ENCODE measurements at places on chromosomes 2 and 18. TPM values are rescaled to one million over a fixed set of nuclear protein-coding genes. Genes with fewer than 3 reads are reported as not detected.

- no peak for DNase-seq
These were observed 150.0 kb upstream of the LRP1B start for GRCh38 chr2:142280831-142281230.

- no peak for DNase-seq
These were observed 157.4 kb downstream of the MYO3B start for GRCh38 chr2:170335351-170335750.

DNA sequence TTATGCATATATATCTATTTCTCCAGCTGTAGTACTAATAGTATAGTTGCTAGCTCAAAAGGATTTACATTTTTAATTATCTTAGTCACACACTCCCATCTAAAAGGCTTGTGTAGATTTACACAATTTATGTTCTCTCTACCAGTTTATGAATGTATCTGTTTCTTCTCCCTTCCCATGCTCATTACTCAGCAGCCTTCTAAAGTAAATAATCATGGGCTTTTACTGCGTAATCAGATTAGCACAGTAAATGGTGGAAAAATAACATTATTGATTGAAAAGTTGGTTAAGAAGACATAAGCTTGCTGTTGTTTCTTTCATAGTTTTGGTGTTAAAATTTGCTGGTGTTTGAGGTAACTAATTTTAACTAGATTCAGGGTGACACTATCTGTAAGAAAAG is 81.8 kb downstream of the PTPN4 start:
- no peak for DNase-seq

DNA sequence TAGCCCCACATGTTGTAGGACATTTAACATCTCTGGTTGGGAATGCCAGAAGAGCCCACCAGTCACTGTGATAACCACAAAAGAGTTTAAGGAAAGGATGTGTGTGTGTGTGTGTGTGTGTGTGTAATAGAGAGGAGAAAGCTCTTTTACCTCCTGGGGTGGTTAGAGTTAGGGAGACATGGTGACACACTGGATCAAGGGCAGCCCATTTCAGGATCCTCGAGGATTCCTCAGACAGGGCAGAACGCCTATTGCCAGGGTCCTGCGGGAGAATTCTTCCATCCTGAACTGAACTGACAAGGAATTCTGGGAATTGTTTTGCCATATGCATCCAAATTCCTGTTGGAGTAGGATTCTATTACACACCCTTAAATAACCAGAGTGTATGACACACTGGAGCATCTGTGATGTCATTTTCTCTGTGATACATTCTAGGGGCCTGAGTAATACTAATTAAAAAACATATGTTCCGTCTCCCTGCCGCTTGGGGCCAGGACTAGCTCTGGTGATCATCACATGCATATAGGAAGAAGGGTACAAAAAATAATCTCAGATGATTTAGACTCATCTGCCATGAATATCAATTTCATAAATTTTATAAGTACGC is 156.4 kb upstream of the MMADHC start:
- DNase-seq = no peak

The RFTN2 gene
- total RNA-seq = 8.3 TPM

The CYS1 gene
- total RNA-seq = 0.92 TPM

DNA sequence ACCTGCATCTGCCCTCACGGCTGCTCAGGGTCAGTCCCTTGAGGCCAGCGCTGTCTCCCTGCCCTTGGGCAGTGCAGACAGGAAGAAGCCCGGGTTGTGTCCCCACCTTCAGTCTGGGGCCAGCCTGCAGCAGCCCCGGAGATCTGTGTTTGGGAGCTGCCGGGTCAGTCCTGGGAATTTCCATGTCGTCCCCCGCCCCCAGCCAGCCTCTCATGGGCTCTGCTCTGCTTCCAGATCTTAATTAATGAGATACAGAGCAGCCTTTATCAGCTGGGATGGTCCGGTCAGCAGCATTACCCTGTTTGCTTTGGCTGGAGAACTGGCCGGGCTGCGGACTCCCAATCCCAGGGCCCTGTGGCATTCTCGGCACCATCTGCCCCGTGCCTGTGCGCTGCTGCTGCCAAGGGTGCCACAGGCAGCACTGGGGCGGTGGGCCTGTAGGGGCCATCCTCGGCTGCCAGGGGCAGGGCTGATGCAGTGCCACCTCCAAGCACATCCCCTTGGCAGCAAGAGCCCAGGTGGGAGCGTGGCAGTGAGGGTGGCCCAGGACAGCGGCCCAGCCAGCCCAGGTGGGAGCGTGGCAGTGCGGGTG is 2.4 kb downstream of the BOK start:
- no peak for DNase-seq

The ARHGAP25 gene
- total RNA-seq = 3.0 TPM

DNA sequence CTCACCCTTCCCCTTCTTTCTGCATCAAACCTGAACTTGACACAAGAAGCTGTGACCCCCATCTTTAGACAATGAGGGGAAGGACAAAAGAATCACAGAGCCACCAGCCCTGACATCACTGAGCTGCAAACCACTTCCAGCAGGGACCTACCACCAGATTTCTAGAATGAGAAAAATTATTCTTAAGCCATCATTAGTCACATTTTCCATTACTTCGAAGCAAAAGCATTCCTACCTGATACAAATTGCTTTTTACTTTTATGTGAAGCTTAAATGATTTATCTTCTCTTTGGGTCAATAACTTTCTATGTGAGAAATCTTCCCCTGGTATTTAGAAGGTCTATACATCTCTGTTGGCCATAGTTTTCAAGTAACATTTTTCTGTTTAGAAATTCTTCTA is 134.8 kb downstream of the TCF4 start:
- DNase-seq = no peak

DNA sequence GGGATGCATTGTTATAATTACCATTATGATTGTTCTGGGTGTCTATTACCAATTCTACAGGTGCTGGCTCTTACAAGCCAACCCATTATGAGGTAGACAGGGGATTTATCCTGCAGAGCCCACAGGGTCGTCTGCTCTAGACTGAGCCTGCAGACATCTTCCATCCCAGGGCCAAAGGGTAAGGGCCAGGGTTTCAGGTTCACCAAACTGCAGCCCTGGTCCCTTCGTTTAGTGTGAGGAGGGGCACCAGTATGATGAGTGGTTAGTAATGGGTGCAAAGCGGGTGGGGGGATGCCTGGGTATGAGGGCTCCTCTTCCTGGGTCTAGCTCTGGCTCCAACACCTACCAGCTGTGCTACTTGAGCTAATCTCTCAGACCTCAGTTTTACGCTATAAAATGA is 1.2 kb upstream of the ARID5A start:
- DNase-seq = no peak

DNA sequence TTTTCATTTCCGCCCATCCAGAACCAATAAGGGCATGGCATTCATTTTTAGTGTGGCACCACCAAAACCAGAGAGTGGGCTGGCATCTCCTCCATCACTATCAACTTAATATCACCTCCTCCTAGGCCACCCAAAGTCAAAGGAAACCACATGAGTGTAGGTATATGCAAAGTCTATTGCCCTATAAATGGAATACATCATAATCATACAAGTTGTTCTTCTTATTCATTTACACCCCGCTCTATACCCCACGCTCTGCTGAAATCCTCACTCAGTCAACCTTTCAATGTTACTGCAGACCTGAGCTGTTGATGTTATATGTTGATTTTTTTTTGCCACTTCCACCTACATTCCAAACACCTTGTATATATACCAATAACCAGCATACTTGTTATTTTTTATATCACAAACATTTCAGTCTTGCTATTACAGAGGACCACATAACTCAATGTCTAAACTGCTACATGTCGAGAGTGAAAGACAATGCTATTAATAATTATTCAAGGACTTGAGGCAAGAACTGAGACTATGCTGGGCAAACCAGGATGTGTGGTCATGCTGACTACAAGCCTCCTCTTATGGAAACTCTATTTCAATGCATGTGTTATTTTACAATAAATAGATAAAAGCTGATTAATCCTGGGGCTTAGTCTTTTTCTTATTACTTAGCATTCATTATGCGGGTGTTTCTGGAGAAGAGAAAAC is 466.5 kb upstream of the ID2 start:
- no peak for DNase-seq

- peak; percentile 66 for DNase-seq
These were observed 40.1 kb downstream of the TMEM17 start for GRCh38 chr2:62465741-62466502.

The FNDC4 gene
- 53.4 TPM for total RNA-seq

The PPIL3 gene
- total RNA-seq = 82.6 TPM

GRCh38 chr2:218429911-218430692 is 11.2 kb downstream of the VIL1 start:
- DNase-seq = no peak

The ATP8B1 gene
- total RNA-seq = 0.21 TPM

The CPO gene
- 0.11 TPM for total RNA-seq

GRCh38 chr2:47833516-47833968 is 50.6 kb downstream of the MSH6 start:
- DNase-seq = no peak

DNA sequence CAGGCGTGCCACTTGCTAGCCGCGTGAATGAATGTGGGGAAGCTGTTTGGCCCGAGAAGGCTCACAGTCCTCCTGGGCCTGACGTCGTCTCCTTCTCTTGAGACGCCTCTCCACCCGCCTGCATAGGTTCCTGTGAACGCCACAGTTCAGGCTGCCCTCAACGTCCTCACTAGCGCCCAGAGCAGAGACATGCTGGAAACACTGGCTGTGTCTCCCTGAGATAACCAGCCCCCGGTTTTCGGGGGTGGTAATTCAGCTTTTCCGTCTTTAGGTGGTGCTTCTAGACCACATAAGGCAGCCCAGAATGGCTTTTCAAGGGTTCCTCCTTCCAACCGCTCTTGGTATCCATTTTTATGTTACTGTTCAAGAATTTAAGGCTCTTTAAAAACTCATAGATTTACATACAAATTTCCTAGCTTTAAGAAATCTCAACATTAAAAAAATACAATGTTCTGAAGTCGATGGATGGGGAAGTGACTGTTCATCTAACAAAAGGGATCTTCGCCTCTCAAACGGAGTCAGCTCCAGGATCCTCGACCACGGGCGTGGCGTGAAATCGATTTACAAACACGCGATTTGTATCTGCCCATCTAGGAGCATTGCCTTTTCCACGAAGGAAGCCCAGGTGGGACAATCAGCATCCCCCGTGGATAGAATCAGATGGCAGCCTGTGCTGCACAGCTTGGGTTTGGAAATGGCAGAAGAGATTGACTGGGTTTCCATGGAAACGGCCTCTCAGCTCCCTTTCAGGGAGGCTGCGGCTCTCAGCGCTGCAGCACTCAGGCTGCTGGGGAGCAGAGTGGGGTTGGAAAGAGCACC is 110.6 kb upstream of the PXDN start:
- DNase-seq = peak; percentile 77

DNA sequence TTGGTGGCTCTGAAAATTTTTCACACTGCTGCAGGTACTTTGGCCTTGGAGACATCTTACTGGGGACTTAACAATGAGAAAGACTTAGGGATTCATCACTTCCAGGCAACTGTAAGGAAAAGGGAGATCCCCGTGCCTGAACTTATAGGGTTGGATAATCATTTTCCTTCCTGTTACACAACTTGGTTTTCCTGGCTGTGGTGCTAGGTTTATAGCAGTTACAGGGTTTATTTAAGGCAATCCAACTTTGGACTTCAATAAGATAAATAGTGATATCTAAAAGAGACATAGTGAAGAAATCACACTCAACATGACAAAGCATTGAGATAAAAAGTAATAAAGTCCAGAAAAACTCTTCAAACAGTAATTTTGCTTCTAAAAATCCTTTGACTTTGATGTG is 70.2 kb upstream of the RAPH1 start:
- DNase-seq = peak; percentile 77

The MTA3 gene
- total RNA-seq = 41.9 TPM

DNA sequence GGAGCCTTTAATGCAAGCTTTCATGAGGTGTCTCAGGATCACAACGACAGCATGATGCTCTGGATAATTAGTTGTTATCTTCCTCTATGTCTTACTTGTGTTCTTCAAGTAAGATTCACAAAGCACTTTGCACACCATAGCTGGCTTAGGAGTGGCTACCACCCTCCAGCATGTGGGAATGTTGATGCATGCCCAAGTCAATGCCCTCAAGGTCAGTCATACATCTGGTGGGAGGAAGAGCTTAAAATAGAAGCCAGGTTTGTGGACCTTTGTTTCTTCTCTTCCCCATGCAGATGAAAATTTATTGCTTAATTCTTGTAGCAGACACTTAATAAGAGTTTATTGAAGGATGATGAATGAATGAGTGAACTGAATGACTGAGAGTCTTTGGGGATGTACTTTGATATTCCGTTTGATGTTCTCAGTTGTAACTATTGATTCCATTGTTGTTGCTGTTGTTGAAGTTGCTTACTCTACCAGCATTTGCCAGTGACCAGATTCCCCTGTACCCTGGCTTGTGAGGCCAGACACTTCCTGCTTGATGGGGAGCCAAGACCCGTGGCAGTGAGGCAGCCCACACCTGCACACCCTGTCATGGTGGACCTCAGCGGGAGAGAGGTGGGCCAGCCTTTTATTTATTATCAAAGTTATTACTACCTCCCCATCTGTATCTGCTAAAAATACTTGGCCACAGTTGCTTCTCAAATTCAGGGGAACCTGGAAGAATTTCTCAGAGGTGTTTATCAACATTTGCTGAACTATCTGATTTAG is 137.8 kb downstream of the LAMA3 start:
- DNase-seq = no peak

- DNase-seq = no peak
These were observed 14.8 kb downstream of the LRRFIP1 start for GRCh38 chr2:237642038-237642734.

- no peak for DNase-seq
These were observed 28.5 kb upstream of the DOCK10 start for GRCh38 chr2:225070811-225071210.

GRCh38 chr18:7562491-7562890 is 4.6 kb upstream of the PTPRM start:
- no peak for DNase-seq

DNA sequence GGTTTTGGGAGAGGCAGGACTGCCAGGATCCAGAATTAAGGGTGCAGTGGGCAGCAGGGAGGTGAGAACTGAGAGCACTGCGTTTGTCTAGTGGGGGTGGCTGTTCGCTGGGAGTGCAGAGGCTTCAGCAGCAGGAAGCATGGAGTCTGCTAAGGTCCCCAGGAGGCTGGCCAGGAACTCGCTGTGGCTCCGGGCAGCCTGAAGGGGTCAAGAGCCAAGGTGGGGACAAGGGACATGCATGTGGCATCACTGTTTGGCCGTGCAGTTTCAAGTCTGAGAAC is 43.2 kb upstream of the SEMA4C start:
- DNase-seq = no peak

The TCF23 gene
- not detected for total RNA-seq

- DNase-seq = no peak
These were observed 157.9 kb downstream of the FMNL2 start for GRCh38 chr2:152492911-152493310.

The REG3G gene
- total RNA-seq = not detected

DNA sequence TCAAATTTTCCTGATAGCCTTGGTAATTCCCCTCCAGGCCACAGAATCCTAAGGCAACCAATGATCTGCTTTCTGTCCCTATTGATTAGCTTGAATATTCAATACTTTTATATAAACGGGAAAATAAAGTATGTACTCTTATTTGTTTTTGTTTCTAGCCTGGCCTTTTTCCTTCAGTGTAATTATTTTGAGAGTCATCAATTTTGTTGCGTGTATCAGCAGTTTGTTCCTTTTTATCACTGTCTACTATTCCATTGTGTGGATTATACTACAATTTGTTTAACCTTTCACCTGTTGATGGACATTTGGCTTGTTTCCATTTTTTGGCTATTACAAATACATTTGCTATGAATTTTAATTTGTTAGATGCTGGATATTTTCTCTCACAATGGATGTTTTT is 39.2 kb upstream of the LRRC30 start:
- no peak for DNase-seq
